ENCODE measurements at places on chromosomes 6 and 20.

DNA sequence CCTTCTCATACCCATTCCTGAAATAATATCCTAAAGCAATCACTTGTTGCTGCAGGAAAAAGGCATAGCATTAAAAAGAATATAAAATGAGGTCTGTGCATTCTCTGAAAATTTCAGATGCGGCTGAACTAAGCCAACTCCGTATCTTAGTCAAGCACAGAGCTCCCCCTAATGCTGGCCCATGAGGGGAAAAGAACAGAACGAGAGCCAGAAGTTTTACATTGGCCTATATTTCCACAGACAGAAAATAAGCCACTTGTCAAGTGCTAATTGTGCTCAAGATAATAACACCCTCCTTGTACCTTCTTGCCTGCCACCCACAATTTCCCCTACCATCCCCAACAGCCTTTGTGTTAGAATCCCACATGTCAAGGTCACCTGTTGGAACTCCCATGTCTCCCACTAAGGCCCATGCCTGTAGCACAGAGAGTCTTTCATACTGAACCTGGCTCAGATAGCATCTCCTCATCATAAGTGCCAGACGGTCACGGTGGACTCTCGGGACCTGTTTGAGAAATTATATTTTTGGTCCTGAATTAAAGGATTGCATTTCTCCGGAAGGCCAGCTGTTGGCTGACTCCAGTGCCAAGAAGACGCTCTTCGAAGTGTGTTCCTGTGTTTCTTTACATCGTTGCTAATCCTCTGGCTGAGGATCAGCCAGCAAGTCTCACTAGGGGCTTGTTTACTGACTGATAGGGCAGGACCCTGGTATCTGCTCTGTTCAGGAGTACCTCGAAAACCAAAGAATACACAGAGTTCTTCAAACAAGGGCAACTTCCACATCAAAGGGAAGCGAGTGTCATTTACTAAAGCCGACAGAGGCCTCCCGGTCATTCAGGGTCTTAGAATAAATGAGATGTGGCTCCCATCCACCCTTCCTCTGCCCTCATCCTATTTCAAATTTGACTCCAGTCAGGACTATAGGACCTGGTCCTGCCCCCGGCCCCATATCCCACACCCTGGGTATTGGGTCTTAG lies 183.4 kb upstream of the FBXL4 start:
- no peak for DNase-seq

DNA sequence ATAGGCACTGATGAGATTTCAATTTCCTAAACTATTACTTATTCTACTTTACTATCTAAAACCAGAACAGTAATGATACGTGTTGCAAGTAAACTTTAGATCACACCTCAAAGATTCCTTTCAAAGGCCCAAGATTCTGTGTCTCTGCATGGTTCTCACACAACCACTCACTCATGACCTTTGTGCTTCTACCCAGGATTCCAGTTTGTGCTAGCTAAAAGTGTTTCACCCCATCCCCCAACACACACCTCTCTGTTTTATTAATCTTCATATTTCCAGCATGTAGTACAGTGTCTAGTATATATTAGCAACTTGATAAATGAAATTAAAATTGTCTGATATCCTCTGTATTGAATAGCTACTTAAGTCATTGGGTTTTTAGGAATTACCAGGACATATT lies 8.8 kb upstream of the SH3BGRL2 start:
- no peak for DNase-seq

DNA sequence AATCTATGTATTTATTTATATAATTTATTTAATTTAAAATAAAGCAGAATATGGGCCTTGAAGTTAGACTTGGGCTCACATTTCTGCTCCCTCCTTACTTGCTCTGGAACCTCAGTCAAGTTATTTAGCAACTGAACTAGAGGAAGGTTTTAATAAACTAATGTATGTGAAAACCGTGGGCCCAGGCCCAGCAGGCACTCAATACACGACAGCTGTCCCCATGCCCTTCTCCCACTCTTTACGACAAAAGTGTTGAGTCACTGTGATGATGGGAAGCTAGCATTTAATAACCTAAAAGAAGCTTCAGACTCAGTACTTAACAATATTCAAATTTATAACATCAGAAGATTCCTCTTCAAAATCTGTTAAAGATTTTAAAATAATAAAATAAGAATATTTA lies 46.7 kb downstream of the SERAC1 start:
- no peak for DNase-seq

GRCh38 chr6:69005199-69005598 lies 370.1 kb downstream of the ADGRB3 start:
- no peak for DNase-seq

- DNase-seq = no peak
Observed at GRCh38 chr6:372336-372911, 19.1 kb upstream of the IRF4 start.

- no peak for DNase-seq
Observed at GRCh38 chr6:90158936-90159335, 137.7 kb downstream of the BACH2 start.

- no peak for DNase-seq
Observed at GRCh38 chr20:17859002-17859615, 109.5 kb downstream of the SNX5 start.

DNA sequence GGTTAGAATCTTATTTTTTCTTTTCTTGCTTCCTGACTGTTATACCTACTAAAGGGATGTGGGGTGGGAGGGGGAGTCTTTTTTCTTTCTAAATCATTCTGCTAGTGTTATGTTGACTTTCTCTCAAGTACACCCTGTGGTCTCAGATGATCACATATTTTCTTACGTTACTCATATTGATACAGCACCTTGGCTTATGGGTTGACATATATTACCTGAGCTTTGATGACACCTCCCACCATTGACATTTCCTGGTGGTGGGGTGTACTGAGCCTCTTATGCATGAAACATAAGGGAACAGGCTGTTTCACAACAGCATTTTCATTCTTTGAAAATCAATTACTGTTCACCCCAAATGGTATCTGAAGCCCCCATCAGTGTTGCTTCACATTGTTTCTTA lies 169.8 kb downstream of the MMS22L start:
- DNase-seq = no peak

DNA sequence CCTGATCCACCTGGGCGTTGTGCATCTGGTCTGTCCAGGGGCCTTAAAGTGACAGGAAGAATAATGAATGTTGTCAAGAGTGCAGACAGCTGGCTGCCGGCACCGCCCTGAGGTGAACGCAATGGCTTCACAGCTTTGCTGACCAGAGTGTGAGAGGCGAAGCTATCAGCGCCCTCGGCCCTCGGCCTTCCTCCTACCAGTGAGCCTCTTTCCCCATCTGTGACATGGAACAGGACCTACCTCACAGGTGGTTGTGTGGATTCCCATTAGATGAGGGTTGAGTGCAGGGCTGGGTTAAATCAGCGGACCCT lies 54.8 kb downstream of the CTCFL start:
- no peak for DNase-seq

- DNase-seq = no peak
Observed at GRCh38 chr6:137880746-137881521, 13.9 kb downstream of the TNFAIP3 start.

DNA sequence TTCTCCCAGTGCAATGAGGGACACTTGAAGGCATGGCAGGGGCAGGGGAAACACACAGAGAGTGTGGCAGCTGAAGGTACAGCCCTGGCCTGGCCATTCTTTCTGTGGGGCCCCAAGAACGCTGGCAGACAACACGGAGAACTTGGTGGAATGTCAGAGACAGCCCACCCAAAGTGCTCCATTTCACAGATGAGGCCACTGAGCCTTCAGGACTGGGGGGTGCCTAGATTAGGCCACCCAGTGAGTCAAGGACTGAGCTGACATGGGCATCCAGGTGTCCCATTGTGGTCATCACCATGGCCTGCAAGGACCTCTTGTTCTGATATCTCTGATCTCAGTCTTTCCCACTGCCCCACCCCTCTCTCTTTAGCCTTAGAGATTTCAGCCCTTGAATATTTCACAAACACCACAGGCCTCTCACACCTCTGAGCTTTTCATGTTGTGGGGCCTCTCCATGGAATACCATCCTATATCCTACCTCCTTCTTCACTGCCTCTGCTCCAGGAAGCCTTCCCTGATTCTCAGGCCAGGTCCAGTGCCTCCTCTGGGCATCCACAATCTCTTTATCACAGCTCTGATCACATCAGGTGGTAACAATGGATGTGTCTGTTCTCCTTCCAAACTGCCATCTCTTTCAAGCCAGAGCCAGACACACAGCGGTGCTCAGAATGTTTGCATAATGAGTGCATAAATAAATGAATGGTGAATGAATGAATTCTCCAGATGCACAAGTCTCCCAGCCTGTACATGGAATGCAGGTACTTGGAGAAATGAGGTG lies 2.0 kb upstream of the RSPO4 start:
- DNase-seq = no peak

DNA sequence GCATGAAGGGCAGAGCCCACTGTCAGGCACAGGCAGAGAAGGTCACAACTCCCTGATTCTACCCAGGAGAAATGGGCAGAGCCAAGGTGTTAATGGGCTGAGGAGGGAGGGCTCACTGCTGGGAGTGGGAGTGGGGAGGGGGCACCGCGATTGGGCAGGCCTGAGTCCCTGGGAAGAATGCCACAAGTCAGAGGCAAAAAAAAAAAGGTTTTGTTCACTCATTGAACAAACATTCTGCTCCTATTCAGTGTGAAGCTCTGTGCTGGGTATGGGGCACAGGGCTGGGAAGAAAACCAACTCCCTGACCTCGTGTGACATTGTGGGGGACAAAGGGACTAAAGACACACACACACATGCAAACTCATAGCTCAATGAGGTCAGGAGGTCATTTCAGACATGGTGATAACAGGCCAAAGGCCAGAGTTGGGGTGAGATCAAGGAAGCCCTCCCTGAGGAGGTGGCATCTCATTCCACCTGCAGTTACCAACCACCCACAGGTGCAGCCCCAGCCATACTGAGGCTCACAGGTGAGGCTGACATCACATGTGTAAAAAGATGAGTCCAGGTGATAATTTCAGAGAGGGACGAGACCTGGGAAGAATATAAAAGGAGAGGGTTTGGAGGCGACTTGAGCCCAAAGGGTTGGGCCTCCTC lies 3.2 kb upstream of the PMEPA1 start:
- no peak for DNase-seq

GRCh38 chr20:47202733-47203667 lies 153.5 kb downstream of the ZMYND8 start:
- no peak for DNase-seq

DNA sequence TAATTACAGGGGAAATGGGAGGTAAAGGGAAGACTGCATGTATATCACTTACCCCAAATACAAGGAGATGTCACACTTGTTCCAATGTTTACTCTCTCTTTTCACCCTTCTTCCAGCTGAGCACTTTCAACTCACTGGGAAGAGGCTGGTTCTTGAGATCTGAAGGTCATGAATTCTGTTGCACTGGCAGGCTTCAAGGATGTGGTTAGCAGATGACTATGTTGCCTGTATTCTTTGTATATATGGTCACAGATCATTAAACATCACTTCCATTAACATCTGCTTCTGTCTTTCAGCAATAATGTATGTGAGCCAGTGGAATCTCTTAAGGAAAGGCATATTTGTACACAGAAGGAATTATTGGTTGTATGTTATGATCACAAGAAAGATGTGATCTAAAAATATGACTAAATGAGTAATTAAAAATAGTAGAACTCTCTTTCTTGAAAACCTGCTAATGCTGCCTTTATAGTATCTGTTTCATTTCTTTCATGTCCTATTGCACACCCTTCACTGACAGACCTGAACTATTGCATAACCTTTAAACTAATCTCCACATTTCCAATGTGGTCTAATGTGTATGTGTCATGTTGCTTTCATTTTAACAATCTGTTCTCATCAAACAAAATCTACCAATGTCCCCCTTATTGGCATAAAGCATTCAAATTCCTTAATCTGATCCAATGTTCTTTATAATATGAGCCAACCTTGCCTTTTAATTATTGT lies 131.4 kb upstream of the EPHA7 start:
- no peak for DNase-seq

DNA sequence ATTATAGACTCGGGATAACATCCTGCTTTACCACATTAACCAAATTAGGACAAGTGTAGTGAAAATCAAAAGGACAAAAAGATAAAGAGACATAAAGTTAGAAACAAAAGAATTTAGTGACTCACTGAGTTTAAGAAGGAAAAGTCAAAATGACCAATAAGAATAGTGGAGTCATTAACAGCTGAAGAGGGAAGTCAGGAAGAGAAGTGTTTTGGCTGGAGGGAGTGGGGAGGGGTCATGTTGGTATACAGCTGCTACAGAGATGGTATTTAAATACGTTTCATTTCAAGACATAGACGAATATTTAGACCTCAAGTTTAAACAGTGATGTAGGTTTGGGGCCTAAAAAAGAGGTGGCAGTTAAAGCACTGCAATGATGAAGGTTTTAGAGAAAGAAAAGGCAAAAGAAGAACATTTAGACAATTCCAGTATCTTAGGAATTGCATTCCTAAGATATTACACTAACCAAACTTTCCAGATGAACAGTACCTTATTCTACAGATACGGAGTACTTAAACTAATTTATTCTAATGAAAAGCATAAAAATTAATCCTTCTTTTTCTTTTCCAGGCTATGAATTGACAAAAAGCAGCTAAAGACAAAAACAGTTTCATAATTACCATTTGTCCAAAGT lies 10.6 kb downstream of the FKBP5 start:
- no peak for DNase-seq

GRCh38 chr6:37618916-37619590 lies 78.6 kb downstream of the MDGA1 start:
- no peak for DNase-seq

- DNase-seq = no peak
Observed at GRCh38 chr6:37024656-37025337, 19.3 kb downstream of the FGD2 start.

- DNase-seq = no peak
Observed at GRCh38 chr6:127299522-127300240, 33.0 kb downstream of the RNF146 start.

- no peak for DNase-seq
Observed at GRCh38 chr6:127515234-127515793, 3.8 kb downstream of the MTCL3 start.

- no peak for DNase-seq
Observed at GRCh38 chr6:15246217-15246665, 372 bp downstream of the JARID2 start.

- no peak for DNase-seq
Observed at GRCh38 chr20:16945619-16946018, 197.5 kb downstream of the OTOR start.

DNA sequence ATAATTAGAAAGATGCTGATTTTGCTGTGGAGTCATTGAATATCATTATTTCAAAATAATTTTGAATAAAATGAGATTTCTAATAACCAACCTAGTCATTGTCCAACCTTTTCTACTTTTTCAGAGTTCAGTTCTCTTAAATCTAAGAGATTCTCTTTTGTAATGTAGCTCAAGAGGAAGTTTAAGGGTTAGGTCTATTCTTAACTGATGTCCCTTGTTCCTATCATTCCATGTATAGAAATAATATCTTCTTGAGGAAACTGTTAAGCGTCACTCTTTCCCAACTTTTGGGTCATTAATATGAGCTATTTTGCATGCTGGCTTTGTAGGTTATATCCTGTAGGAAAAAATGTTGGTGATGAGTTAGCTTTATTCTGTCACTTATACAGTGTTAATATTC lies 27.0 kb downstream of the RNF144B start:
- DNase-seq = no peak
